ENCODE measurements at places on chromosomes 11 and 22.

- no peak for DNase-seq
Observed at GRCh38 chr11:12222055-12222792, 111.8 kb downstream of the MICAL2 start.

GRCh38 chr11:47607380-47607779 is 13.2 kb upstream of the C1QTNF4 start:
- DNase-seq = no peak

DNA sequence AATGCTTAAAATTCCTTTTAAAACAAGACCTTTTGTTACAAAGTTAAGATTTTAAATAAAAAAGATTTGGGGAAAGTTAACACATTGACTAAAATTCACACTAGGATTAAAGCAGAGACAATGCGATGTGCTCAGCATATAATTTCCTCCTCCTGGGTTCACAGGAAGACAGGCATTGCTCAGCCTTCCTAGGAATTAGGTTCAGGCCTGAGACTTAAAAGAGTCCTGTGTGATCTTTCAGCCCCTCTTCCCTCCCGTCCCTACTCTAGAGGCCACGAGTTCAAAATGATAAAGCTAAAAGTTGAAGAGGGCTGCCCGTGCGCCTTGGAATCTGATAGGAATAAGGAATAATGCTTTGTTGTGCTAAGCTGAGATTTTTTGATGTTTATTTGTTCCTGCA is 218.6 kb downstream of the KIRREL3 start:
- no peak for DNase-seq

DNA sequence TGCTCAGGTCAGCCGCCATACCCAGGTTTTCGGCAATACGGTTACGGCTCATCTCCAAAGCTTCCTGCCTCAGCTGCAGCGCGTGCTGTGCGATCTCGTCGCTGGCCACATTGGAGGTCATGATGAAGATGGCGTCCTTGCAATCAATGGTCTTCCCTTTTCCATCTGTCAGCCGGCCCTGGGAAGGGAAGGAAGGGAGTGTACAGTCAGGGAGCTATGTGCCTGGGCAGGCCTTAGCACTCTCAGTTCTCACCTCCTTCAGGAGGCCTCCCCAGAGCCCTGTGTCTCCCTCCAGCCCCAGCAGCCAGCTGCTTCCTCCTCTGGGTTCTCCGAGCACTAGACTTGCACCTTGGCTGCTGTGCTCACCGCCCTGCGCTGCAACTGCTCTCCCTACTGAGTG is 51.5 kb upstream of the PHOX2A start:
- DNase-seq = no peak

DNA sequence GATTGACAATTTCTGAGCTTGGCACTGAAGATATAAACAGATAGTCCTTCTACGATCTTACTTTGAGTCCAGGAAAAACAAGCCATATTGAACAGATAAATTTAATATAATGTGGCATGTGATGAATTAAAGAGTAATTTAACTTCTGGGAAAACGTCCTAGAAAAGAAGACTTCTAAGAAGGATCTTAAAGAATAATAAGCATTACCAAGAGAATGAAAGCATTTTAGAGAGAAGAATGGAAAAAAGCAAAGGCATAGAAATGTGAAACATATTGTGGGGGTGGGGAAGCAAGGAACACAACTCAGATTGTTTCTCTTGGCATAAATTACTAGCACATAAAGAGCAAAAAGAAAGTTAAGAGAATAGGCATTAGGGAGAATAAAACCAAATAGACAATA is 5.4 kb downstream of the DDIAS start:
- no peak for DNase-seq

DNA sequence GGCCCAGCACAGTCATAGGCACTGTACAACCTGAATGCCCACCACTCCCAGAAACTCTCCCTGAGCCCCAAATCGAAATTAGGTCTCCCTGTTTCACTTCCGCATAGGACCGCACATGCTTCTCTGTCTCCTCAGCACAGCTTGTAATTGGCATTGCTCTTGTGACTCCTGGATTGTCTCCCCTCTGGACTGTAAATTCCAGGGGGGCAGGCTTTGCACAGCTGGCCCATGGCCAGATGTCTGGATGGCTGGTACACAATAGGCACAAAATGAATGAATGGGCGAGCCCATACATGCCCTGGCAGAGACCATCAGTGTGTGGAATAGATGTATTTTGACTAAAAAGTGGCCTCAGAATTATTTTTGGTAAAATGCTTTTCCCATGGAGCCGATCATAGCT is 63.3 kb upstream of the PHF21B start:
- DNase-seq = no peak

DNA sequence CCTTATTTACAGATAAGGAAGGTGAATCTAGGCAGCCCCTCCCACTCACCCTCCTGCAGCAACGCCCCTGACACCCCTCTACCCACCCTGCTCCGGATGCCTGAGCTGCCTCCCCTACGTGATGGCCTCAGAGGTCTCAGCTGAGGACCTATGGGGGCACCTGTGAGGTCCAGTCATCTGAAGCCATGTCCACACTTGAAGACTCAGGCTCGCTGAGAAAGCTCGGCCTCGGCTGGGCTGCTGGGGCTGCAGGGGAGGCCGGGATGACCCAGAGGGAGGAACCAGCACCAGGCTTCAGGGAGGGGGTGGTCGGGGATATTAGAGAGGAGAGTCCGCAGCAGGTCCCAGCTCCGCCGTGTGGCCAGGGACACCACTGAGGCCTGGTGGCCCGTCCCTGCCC is 92.8 kb downstream of the BRD1 start:
- DNase-seq = no peak

DNA sequence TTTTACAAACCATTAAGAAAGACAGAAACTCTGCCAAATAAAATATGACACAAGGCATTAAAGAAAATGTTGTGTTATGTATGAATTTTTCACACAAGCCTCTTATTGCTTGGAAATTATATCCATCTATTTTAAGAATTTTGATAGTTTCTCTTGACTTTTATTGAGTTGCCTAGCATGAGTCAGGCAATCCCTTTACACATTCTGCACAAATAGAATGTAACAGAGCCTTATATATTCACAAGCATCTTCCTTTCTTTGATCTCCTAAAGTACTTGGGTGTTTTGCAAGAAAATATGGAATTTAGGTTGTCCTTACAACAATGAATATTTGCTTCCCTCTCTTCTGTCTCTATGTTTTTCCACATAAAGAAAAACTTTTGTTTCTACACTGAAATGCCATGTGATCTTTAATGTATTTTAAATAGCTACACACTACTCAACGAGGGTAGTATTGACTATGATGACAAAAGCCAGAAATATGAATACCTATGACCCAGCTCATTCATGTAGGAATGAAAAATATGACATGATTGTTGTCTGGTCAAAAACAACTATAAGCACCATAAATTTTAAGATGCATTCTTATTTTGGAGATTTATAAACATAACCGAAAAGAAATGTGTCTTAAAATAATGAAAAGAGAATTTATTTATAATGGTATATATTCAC is 398.8 kb downstream of the GUCY1A2 start:
- DNase-seq = no peak

GRCh38 chr11:69726019-69726418 is 22.2 kb upstream of the FGF19 start:
- DNase-seq = no peak

GRCh38 chr22:41841085-41841712 is 8.3 kb downstream of the SREBF2 start:
- DNase-seq = no peak

- DNase-seq = no peak
Observed at GRCh38 chr22:32469799-32470212, 4.8 kb upstream of the FBXO7 start.

DNA sequence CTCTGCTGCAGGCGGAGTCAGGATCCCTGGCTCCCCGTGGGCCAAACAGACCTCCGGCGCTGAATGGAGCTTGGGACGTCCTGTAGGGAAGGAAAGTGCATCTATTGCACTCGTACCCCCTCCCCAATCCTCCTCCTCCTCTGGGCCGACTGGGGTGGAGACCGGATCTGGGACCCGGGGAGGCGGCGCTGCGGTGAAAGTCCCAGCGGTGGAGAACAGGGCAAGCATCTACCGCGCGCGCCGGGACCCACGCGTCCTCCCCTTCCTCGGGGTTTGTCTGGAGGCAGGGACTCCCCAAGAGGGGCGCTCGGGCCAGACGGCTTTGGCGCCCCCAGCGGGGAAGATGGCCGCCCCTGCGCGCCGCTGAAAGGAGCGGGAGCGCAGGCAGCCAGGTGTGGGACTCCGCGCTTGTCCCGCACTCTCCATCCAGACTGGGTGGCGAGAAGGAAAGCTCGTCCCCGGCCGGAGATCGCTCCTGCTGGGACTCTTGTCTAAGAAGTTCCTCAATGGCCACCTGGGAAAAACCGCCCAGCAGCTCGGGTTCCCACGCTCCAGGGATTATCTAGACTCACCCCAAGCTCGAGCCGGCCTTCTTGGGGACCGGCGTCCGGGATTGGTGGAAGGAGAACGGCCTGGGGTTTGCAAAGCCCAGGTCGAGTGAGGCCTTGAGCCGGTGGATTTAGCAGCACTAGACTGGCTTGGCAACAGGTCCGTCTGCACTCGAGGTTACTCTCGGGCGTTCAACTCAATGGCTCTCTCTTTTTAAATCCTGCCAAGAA is 718 bp downstream of the FADS2 start:
- no peak for DNase-seq

- DNase-seq = no peak
Observed at GRCh38 chr22:46056546-46057245, 79.7 kb upstream of the WNT7B start.

DNA sequence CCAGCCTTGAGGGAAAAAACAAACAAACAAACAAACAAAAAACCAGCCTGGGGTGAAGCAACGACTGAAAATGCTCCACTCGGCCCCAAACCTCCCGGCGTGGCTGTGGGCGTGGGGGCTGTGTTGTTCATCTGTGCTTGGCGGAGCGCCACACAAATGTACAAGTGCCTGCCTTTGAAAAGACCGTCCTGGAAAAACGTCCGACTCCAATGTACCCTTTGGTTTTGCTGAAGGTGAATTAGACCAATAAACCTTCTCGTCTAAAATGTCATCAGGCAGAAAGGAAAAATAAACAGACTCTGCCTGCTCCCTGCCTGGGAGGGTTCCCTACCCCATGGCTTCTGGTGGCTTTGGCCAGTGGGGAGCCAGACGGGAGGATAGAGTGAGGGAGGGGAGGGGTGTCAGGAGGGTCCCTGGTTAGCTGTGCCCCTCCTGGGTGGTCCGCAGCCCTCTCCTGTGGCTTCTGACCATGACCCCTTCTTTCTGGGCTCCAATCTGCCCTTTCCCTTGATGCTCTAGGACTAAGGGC is 93.9 kb downstream of the TRMU start:
- no peak for DNase-seq

GRCh38 chr22:47163856-47164513 is 401.5 kb downstream of the TBC1D22A start:
- no peak for DNase-seq

DNA sequence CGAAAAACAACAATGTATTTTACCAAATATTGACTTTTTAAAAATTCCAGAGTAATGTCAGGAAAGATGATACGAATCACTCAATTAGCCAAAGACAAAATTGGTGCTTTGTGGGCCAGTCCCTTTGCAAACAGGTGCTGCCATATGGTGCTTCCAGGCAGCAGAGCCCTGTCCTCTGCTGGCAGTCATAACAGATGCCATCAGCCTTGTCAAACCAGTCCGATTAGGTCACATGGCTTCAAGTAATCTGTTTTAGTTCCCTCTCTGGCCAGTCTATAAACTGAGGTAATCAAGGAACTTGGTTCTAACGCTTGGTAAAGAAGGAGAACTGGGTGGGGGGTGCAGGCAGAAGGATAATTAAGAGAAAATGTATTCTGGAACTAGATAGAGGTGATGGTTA is 49.1 kb upstream of the CAPRIN1 start:
- no peak for DNase-seq

- no peak for DNase-seq
Observed at GRCh38 chr22:24503843-24504338, 8.8 kb downstream of the UPB1 start.

DNA sequence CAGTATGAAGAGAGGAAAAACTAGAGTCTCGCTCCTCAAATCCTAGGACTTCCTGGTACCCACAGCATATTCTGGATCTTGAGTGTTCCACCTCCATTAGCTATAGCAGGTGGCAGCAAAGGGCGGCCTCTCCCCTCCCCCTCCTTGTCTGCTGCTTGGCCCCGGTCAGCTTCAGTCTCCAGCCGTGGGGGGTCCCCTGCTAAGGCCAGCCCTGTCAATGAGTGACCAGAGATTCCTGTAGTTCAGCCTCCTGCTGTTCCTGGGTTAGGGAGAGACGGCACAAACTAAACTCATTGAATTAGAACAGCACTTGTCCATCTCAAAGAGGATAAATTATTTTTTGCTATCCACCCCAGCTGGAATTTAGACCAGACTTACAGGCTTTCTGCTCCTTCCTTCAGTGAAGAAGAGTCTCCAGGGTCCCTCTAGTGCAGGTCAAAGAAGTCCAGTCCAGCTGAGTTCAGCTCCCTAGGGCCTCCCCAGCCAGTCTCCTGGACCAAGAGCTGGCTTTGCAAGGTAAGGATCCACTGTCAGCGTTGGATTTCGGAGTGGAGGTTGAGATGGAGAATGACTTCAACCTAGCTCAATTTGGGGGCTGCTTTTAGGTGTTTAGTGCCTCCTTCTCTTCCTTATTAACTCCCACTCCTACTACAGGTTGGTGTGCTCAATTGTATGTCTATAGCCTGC is 1.1 kb upstream of the PHLDB1 start:
- no peak for DNase-seq

DNA sequence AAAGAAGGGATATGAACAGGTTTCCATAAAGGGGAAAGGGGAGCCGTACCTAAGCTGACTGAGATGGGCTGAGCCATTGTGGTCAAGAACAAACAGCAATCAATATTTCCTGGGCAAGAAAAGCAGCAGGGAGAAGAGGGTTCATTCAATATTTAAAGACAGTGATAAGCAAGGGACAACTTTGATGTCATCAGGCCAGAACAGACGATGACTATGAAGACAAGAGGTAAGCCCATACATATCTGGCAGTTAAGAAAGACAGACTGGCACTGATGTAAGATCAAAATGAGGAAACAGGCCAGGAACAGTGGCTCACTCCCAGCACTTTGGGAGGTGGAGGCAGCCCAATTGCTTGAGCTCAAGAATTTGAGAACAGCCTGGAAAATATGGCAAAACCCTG is 2.4 kb downstream of the OR5A2 start:
- DNase-seq = no peak

GRCh38 chr22:37971475-37972434 is 12.6 kb downstream of the SOX10 start:
- no peak for DNase-seq

DNA sequence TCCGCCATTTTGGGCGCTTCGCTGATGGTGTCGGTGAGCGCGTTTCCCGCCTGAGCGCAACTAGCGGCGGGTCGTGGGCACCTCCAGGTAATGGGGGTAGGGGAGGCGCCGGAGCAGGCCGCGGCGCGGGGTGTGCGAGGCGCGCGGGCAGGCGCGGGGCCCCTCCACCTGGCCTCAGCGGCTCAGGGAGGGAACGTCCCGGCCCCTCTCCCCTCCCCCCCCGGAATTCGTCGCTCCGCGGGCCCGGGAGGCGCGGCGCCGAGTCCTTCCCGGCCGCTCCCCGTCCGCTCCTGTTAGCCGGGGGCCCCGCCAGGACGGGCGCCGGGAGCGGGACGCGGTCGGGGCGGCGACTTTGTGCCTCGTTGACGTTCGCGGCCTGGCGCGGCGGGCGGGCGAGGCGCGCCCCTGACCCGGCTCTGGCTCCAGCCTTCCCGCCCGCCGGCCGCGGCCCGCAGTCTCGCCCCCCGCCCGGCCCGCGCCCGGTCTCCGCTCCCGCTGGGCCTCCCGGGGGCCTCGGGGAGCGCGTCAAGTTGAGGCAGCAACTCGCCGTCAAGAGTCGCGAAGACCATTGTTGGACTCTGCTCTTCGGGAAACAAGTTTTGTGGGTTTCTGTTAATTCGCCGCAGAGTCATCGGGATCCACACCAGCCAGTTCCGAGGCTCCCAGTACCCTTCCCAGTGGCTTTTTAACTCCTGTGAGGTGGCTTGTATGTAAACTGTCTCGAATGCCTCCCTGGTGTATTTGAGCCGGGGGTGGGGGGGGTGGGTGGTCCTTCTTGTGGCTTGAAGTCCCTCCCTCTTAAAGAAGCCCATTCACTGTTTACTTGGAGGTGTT is at the start of gene PPP6R3:
PPP6R3 (plus strand) TSS at position 12 of the 834 bp plus-strand sequence. CDS start 76,913 bp downstream, outside the sequence.
- peak; percentile 60 for DNase-seq

Data from RWPE1 (cell line).